ENCODE measurements at places on chromosomes 6 and 20.

GRCh38 chr6:13407709-13408695 is 79.4 kb downstream of the GFOD1 start:
- DNase-seq: no peak

- DNase-seq: peak; percentile 87
These were observed 26.7 kb downstream of the GPX6 start for GRCh38 chr6:28488916-28489365.

DNA sequence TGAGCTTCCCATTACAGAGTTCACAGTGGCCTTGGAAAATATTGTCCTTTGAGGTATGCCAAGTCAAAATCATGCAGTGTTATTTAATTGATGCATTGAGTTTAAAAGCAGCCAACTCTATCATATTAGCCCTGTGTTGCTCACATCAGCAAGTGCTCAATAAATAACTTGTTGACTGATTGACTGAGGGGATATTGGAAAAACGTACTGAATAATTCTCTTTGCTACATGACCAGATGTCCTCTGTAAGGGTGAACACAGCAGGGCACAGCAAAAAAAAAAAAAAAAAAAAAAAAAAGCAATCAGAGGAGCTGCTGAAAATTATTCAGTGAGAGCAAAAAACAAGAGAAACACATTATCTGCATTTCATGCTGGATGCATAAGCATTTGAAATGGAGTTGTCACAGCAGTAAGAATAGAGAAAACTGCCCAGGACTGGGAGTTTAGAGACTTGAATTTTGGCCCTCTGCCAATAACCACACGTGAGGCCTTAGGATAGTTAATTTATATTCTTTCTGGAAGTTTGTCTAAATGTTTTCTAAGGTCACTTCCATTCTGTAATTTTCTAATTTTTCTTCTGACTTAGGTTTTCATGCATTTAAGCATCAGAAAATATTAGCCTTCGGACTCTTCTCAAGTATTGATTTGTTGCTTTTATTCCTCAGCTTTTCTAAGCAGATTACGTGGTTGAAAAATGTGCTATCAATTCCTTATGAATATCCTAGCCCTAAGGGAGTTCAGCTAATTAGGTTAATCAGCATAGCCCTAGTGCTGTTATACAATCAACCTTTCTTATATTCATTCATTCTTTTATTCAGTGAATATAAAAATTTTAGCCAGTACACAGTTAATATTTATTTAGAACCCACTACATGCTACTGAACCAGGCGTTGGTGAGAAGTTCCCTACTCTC is 246.8 kb upstream of the STXBP5 start:
- DNase-seq: no peak

GRCh38 chr6:84975316-84975715 is 210.9 kb upstream of the TBX18 start:
- DNase-seq: no peak

DNA sequence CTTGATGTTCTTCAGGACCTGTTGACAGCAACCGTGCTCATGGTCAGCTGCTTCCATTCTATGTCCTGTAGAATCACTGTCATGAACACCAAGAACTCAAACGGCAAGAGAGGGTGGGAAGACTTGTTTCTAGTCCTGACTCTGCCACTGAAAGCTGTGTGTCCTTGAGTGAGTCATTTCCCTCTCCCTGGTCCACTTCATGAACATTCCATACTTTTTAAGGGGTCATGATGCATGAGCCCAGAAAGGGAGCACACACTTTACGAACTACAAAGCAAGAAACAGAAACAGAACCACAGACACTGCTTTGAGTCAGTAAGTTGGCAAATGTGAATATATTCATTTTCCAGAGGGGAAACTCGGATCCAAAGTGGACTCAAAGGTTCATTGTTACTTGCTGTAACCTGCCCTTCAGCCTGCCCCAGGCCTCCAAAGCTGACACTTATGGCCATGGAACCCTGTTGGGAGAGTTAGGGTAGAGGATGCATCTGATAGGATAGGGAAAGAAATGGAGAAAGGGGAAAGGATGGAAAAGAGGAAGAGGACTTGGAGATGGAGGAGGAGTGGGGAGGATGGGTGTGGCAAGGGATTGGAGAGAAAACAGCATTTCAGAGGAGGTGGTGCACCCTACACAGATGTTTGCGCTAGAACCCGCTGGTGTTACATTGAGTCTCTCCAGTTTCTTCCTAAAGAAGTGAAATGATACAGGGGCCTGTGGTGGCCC is 129.8 kb downstream of the FOXO3 start:
- DNase-seq: no peak

DNA sequence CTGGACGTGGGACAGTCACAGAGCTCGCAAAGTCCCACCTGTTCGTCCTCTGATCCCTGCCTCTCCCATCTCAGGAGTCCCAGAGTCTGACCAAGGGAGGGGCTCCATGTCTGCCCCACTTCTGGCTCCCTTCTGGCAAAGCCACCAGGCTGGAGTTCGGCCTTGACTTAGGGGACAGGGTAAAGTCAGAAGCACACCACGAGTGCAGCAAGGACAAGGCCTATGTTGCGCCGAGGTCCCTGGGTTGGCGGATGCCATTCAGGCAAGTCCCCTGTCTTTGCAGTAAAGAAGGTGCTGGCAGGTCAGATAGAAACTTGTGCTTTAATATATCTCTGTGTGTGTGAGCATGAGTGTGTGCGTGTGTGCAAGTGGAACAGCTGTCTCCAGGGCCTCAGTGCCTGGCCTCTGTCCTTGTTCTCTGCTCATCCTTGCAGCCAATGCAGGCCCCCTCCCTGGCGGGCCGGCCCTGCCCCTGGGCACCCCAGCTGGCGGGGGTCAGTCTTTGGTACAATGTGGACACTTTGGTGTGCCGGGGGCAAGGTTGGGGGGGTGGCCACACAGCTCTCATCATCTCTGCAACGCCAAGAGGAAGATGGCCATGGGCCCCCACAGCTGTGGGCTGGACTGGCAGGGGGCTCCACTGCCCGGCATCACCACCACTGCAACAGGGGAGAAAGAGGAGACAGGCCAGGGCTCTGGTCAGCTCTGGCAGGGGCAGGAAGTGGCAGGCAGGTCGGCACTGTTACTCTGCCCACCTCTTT is 60.7 kb downstream of the MDGA1 start:
- DNase-seq: no peak

GRCh38 chr6:34093206-34093605 is 52.7 kb downstream of the GRM4 start:
- DNase-seq: no peak

DNA sequence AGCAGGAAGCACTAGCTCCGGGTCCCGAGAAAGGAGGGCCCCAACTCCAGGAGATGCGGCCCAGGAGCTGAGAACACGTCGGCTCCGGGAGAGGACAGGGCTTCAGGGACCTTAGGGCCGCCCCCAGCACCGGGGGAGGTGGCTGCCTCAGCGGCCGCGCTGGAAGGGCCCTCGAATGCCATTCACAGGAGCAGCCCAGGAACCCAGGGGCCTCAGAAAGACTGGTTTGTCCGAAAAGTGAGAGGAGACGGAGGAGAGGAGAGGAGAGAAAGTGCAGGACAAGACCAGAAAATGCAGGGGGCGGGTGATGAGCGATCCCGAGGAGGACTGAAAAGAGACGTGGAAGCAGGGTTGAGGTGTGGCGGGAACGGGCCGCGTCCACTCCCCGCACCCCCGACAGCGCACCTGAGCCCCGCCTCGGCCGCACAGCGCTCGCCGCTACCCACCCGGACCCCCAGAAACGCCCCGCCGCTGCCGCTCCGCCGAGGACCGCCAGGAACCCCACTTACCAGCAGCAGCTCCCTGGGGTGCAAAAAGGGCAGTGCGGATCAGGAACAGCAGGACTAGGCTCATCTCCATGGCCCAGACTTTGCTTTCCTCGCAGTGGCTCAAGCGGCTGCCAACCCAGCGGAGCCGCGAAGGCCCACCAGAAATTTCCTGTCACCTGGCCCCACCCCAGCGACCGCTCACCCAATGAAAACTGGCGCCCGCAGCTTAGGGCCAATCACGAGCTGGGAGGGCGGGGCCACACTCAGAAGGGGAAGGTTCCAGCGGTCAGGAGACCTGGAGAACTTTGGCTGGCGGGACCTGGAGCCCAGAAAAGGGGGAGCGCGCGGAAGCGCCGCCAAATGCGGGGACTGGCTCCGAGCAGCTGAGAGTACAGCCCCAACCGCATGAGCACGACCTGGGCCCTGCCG is 25.4 kb downstream of the HLA-F start:
- DNase-seq: no peak

DNA sequence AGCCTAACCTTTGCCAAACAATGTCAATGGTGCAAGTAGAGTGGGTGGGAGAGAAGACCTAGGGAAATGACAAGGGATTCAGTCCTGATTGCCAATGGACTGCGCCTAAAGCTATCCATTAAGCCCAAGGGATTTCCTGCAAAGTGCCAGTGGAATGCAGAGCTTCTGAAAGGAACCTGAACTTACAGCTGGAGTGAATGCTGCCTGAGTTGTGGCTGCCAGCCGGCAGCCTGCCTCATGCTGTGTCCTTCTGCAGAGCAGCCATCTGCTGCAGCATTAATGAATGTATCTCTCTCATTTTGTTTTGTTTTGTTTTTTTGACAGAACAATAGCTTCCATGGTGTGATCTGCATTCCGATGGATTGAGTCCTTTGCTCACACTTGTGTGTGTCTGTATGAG is 44.7 kb downstream of the SLC35F1 start:
- DNase-seq: no peak

DNA sequence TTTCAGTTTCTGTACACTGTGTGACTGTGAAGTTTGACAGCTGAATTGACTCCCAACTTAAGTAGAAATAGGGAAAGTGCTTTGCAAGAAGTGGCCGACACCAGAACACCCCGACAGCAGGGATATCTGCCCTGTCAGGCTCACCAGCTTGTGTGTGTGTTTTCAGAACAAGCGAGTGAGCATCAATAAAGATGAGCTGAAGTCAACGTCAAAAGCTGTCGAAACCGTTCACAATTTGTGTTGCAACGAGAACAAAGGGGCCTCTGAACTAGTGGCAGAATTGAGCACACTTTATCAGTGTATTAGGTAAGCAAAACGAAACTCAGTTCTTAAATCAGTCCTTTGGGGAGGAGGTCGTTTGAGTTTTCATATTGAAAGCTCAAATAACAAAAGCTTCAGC is 10.7 kb downstream of the NELFCD start:
- no peak for DNase-seq

GRCh38 chr6:7762760-7763159 is 36.9 kb downstream of the BMP6 start:
- no peak for DNase-seq

DNA sequence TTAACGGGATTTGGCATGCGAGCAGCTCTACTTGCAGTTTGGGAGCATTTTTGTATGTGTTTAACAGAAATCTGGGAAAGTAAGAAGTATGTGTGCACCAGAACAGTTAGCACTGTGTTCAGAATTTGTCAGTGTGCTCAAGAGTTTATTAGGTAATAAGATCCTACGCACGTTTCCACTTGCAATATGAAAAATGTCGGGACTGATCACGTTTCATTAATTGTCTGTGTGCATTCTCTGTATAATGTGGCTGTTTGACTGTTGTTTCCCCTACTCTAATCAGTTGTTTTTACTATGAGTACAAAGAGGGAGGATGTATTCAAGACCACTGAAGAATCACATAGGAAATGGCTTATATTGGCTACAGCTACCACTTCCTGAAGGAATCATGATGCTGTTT is 349.7 kb upstream of the POU3F2 start:
- no peak for DNase-seq

DNA sequence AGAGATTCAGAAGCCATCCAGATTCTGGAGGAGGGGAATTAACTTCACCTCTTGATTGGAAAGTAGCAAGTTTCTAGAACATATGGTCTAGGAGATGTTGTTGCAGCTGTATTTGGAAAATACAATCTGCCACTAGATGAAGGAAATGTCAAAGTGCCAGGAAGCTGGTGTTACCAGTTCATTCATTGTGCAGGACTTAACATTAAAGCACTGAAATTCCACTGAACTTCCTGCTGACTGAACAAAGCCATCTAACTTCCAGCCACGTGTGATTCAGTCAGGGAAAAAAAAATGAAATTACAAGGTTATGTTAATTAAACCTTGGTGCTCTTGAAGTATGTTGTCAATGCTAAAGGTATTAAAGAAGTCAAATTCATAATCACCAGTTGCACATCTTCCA is 321.5 kb upstream of the SASH1 start:
- DNase-seq: no peak

GRCh38 chr20:56826705-56827665 is 197.9 kb downstream of the TFAP2C start:
- DNase-seq: no peak

- no peak for DNase-seq
These were observed 38.3 kb upstream of the SLC32A1 start for GRCh38 chr20:38685853-38686473.

All from Panc1 (cell line).